Esophagus mucosa (tissue), 1 donor: ENCODE measurements at places on chromosomes 11 and 22. TPM values are rescaled to one million over a fixed set of nuclear protein-coding genes. Genes with fewer than 3 reads are reported as not detected.

Gene SCUBE2
- total RNA-seq: 3.0 TPM

Gene LINC01488
- not detected for total RNA-seq

Gene WBP2NL
- total RNA-seq: 0.60 TPM

Gene OR2AG1
- total RNA-seq: not detected

Gene SERPIND1
- total RNA-seq: 0.08 TPM

Gene PATE4
- not detected for total RNA-seq

Gene VPS51
- 76.4 TPM for total RNA-seq

Gene GAL
- 0.36 TPM for total RNA-seq

Gene ACR
- total RNA-seq: 0.40 TPM

Gene CHADL
- total RNA-seq: 3.9 TPM

Gene DENND6B
- total RNA-seq: 2.3 TPM
